ENCODE measurements at places on chromosomes 11 and 22.
A peak's percentile ranks its signal among the peaks of the same experiment; 100 is the strongest.

GRCh38 chr11:129595038-129595962, 219.7 kb downstream of the BARX2 start:
- DNase-seq, result no peak

DNA sequence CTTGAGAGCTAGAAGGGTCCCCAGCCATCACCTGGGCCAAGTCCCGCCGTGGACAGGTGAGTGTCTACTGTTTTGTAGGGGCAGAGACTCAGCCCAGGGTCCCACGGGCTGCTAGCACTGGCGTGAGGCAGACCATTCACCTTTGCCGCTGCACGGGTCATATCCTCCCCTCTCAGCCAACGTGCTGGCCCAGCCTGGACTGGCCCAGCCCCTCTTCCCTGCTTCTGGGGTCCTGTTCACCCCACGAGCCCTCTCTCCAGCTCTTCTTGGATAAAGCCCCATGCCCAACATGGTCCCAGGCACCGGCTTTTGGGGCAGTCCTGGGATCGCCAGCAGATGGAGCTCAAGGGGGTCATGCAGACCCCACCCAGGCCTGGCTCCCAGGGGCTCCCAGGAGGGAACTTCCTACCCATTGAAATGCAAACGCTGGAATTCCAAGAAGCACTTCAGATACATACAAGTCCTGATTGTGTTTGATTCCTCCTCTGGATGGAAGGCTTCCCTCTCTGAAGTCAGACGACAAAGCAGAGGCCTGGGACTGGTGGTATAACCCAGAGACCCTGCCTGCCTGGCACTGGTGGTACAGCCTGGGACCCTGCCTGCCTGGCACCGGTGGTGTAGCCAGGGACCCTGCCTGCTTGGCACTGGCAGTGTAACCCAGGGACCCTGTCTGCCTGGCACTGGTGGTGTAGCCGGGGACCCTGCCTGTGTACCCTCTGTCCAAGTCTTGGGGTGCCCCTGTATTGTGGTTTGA, 8.9 kb upstream of the SEPTIN5 start:
- no peak for DNase-seq

GRCh38 chr11:13834463-13834862, 128.1 kb upstream of the SPON1 start:
- peak; percentile 15 for DNase-seq

DNA sequence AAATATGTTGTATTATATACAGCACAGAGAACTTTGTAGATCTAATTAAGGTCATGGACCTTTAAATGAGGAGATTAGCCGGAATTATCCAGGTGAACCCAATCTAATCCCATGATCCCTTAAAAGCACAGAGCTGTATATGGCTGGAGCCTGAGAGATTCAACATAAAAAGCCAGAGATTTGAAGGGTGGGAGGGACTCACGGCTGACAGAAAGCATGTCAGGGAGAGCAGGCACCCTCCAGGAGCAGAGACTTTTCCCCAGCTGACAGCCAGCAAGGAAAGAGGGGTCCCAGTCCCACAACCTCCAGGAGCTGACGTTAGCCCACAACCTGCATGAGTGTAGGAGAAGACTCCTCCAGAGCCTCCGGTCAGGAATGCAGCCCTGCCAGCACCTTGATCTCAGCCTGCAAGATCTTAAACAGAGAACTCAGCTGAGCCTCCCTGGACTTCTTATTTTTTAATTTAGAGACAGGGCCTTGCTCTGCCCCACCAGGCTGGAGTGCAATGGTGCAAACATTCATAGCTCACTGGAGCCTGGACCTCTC, 20.0 kb upstream of the ADA2 start:
- DNase-seq, result no peak

DNA sequence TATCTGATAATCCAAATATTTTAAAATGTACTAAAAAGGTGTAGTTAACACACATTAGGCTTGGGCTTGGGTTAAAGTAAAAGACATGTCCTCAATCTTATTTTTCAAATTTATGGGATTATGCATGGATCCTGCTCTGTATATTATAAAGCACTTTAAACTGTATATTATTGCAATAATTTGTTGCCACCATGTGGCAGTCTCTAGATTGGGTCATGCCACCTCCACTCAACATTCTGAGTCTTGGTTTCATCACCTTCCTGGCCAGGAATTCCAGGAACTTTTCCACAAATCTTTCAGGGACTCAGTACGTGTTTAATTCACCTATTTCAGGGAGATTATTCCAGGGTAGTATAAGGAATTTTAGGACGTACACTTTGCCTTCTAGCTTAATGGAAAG, 695.5 kb downstream of the FAM181B start:
- no peak for DNase-seq

DNA sequence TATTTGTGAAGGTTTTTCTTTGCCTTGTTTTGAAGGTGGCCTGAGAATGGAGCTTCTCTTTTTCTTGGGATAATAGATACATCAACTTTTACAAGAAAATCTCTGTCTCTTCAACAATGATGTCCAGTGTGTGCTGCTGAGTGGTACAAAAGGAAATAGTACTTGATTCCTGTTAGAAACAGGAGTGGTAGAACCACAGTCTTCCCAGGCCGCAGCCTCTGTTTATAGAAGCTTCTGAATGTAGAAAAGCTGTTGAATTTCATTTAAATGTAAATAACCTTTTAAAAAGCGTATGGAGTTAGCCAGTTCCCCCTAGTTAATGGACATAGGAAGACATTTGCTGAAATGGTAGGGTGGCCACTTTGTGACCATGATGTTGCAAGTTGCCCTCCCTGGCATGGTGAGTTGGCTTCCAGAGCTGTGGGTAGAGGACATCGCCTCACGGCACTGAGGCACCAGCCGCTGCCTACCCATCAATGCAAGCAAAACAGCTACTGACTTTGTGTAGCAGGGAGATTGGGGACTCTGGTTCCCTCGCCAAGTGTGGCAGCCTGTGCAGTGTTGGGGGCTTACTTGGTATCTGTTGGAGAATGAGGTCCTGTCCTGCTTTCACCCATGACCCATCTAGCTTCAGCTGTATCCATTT, 31.6 kb downstream of the C11orf91 start:
- no peak for DNase-seq

DNA sequence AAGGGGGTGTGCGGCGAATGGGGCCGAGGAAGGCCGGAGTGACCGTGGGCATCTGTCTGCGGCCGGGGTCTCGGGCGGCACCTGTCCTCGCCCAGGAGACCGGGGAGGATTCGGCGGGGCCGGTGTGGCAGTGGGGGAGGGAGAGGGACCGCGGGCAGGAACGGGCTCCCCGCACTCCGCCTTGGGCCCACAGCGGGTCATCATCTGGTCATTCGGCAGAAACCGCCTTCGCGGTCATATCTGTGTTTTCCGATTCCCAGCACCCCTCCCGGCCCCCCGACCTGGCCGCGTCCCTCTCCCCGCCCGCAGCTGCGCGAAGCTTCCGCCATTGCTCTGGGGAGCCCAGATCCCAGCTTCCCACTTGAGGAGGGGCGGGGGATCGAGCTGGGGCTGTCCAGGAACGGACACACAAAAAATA, 824 bp upstream of the CBX6 start:
- peak; percentile 57 for DNase-seq

DNA sequence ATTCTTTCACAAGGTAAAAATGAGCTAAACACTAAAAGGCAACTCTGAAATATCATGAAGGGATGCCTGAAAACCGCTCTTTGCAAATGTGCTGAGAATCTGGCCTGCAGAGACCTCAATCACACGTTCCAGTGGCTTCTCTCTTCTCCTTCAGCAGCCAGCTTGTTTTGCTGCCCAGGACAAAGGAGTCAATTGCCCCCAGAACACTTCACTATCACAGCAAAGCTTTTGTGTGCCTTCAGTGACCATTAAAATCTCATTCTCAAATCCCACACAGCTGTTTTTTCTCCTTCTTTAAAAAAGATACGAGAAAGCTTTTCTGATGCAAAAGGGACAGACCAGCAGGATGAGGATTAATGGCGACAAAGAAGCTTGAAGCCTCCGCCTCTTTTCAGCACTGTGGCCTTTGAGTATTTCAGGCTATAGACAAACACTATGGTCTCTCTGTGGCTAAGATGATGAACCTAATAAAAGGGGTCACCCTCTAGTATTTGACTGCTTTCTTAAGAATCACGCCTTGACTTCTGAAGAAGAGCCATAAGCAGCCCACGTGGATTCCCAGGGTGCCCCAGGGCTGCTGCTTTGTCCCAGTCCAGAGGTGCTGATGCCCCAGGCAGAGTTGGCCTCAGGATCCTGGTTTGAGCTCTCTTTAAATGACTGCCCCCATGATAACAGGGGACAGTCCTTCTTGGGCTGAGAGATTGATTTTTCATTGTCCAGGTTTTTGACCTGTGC, 33.4 kb upstream of the NRIP3 start:
- DNase-seq, result no peak

DNA sequence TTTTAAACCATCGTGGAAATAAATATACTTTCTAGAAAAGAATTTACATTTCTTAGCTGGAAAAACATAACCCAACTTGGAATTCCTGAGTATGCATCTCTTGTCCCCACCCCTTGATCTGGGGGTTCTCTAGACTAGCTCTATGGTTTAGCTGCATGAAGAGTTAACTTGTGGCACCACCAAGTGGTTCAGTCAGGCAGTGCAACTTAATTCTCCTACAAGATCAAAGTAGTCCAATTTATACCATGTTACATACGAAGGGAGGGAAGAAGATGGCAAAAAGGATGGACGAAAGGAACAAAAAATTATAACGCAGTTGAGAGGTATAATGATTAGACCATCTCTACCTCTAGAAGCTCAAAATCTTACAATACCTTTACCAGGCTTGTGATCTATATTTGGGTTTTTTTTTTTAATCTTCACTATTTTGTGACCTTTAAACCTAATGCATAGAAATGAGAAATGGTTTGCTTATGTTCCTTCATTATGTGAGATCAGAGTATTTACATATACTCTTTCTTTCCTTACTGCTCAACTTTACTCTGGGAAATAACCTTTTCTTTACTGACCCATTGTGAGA, 28.5 kb upstream of the ALKBH3 start:
- peak; percentile 67 for DNase-seq

- no peak for DNase-seq
Measured at GRCh38 chr11:78231962-78232501, 43.3 kb downstream of the USP35 start.

- DNase-seq, result no peak
Measured at GRCh38 chr11:126711977-126712625, 288.5 kb downstream of the KIRREL3 start.

DNA sequence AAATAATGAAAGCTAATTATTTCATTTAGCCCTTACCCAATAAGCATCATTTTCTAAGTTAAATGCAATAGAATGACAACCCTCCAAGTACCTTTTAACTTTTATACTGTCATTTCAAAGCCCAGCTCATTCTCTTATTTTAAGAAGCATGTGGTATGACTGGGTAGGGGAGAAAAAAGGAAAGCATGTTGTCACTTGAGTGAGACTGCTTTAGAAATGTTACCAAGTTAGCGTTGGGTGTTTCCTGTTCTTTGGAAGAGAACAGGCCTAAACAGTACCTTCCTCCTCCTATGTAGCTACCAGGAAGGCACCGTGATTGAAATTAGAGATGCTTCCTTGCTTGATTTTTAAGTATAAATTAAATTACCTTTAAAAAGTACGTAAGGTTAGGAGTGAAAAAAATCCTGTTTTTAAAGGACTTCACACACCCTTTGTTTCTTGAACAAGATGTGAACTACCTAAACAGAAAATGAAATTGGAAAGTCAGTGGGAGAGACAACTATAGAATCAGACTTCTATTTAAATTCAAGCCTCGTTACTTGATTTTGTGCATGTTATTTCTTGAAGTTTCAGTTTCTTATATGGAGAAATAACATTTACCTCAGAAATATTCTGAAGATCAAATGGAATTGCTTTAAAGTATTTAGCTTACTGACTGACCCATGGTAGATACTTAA, 741 bp upstream of the CNTF start:
- no peak for DNase-seq

- no peak for DNase-seq
Measured at GRCh38 chr11:971731-972365, 46.2 kb downstream of the AP2A2 start.

DNA sequence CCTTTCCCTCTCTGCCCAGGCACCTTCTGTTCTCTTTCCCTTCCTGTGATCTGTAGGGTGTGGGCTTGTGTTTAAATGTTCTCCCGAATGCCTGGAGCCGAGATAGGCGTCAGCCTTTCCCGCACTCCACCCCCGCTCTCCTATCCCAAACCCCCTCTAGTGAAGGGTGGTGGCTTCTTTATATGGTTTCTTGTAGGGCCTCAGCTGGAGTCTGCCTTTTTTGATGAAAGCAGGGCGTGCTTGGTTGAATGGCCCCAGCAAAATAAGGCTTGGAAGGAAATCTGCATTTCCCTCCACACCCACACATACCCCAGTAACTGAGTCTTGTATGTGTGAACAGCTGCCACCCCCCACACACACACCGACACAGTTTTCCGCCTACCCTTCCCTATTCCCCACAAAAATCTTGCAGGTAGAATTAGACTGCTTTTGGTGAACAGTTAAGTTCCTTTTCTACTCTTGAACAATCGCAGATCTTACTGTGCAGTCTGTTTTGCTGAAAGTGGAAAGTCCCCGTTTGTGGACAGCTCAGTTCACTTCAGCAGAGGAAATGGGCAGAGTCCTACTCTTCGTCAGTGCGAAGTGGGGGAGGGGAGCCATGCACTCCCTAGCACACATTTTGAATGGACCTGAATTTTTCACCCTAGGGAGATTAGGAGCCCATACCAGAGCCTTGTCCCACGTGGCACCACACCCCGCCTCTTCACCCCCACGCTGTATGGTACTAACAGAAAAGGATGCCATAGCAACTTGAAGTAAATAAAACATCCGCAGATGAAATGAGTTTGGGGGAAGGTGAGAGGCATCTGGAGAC, 25.5 kb upstream of the GRK2 start:
- peak; percentile 51 for DNase-seq

- DNase-seq, result peak; percentile 42
Measured at GRCh38 chr11:44899959-44900358, 50.7 kb downstream of the TP53I11 start.

DNA sequence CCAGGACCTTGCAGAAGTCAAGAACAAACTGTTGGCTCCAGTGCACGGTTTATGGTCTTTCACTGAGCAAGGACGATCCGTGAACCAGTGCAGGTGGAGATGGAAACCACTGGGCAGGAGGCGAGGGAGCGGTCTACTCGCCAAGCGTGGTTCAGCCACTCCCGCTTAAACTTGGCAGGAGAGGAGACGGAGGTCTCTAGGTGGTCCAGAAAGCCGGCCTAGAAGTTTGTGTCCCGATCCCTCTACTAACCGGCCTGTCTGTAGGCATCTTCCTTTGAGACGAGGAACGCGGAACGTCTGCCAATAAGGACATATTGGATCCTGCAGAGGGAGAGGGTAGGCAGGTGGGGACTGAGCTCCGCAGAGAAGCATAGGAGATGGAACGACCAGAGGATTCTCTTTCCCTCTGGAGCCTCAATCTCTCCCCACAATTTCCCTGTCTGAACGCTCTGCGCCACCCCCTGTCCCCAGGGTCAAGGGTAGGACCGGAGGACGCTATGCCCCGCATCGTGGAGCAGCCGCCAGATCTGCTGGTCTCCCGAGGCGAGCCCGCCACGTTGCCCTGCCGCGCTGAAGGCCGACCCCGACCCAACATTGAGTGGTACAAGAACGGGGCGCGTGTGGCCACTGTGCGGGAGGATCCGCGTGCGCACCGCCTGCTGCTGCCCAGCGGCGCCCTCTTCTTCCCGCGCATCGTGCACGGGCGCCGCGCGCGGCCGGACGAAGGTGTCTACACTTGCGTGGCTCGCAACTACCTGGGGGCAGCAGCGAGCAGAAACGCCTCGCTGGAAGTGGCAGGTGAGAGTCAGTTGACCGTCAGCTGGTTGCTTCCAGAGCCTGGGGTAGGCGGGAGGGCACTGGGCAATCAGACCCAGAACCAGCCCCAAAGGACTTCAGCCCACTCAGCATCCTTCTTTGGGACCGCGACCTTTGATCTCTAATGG, 3.4 kb downstream of the ROBO3 start:
- no peak for DNase-seq
